NCI-H2171 (cell line): ENCODE measurements at places on chromosomes 4 and X.

DNA sequence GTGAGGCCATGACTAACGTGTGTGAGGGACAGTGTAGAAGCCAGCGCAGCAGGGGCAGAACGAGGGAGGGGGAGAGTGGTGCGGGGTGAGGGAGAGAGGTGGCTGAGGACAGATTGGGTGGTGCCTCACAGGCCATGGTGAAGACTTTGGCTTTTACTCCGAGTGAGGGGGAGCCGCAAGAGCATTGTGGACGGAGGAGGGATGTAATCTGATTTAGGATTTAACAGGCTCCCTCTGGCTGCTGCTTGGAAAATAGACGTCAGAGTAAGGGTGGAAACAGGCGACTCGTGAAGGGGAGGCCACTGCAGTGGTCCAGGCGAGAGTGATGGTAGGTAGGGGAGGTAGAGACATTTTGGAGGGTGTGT is 13.0 kb downstream of the PPP1R3F start:
- DNase-seq, result no peak

- no peak for DNase-seq
Observed at GRCh38 chr4:141486375-141486997, 149.9 kb upstream of the IL15 start.

GRCh38 chr4:53593765-53594164 is 2.5 kb upstream of the LNX1 start:
- DNase-seq, result no peak

GRCh38 chrX:69109706-69110105 is 55.5 kb downstream of the PJA1 start:
- no peak for DNase-seq

GRCh38 chr4:52036886-52037530 is 1.1 kb downstream of the SGCB start:
- DNase-seq, result no peak

DNA sequence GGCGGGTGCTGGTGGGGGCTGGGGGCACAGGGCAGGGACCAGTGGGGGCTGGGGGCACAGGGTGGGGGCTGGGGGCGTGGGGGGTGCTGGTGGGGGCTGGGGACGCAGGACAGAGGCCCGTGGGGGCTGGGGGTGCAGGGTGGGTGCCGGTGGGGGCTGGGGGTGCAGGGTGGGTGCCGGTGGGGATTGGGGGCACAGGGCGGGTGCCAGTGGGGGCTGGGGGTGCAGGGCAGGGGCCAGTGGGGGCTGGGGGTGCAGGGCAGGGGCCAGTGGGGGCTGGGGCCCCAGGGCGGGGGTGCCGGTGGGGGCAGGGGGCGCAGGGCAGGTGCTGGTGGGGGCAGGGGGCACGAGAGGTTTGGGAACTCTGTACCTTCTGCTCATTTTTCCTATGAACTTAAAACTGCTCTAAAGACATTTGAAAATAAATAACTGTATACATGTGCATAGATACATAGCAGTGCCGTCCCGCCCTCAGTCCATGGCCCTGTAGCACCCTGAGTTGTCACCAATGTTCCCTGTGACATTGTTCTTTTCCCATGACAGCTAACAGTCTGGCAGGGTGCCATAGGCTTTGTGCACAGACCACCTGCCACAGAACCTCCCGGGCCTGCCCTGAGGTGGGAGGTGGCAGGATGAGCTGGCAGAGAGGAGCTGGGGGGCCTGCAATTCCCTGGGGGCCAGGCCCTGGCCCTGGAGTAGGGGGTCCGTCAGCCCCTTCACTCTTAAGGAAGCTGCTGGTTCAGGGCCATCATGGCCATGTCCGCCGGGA is 35.6 kb upstream of the ADRA2C start:
- DNase-seq, result no peak

DNA sequence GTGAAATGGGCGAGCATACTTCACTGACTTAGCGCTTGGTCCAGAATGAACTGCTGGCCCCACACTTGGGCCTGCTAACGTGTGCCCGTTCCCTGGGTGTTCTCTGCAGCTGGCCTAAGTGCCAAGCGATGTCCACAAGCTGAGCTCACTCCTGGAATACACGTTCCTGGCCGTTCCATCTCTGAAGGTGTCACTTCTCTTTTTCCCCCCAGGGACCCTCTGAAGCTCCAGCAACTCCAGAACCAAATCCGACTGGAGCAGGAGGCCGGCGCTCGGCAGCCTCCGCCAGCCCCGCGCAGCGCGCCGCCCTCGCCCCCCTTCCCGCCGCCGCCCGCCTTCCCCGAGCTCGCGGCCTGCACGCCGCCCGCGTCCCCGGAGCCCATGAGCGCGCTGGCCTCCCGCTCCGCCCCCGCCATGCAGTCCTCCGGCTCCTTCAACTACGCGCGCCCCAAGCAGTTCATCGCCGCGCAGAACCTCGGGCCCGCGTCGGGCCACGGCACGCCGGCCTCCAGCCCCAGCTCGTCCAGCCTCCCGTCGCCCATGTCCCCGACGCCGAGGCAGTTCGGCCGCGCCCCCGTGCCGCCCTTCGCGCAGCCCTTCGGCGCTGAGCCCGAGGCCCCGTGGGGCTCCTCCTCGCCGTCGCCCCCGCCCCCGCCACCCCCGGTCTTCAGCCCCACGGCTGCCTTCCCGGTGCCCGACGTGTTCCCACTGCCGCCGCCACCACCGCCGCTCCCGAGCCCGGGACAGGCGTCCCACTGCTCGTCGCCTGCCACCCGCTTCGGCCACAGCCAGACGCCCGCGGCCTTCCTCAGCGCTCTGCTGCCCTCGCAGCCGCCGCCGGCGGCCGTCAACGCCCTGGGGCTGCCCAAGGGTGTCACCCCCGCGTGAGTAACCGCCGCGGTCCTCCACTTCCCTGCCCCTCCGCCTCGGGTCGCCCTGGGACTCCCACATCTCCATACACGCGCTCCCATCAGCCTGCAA is 132.3 kb downstream of the CBR4 start:
- no peak for DNase-seq

DNA sequence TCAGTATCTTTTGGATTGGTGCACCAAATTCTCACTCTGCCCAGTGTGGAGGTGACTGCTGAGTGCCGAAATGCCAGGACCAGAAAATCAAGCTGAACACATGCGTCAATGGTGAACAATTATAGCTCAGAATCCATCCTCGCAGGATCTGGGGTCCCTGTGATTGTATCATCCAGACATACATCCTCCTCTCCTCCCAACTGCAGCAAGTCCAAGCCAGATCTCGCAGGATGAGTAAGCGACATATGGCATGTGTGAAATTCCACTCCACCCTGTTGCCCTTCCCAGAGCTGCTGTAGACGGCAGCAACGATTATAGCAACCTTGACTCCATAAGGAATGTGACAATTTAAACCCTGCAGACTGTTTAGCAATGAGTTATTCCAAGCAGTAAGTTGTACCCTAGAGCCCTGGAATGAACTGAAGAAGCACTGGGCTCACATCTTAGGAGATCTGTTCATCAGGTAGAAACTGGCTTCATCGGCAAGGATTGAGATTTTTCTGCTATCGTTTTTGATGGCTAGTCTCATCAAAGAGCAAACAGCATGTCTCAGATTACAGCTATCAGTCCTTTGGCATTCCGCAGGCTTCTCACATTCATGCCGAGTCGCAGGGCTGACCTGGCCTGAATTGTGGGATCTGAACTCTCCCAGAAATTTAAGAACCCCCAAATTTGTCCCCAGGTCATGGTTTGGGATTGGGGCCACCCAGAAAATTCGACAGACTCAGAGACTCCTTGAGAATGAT is 35.5 kb upstream of the SORBS2 start:
- DNase-seq, result peak; percentile 43

GRCh38 chr4:1855333-1856070 is 454 bp downstream of the LETM1 start:
- DNase-seq, result no peak

DNA sequence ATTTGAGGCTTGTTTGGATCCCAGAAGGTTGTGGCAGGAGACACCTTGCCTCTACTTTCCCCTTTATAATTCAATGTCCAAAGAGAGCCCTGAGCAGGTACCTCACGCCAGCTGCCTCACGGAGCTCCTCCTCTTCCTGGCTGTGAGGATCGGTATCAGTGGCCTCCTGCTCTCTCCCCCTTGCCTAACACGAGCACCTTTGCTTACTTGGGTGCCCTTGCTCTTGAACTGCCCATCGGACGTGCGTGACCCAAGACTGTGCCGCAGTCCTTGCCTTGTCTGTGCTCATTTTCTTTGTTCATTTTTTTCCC is 27.8 kb upstream of the MSANTD1 start:
- DNase-seq, result no peak

DNA sequence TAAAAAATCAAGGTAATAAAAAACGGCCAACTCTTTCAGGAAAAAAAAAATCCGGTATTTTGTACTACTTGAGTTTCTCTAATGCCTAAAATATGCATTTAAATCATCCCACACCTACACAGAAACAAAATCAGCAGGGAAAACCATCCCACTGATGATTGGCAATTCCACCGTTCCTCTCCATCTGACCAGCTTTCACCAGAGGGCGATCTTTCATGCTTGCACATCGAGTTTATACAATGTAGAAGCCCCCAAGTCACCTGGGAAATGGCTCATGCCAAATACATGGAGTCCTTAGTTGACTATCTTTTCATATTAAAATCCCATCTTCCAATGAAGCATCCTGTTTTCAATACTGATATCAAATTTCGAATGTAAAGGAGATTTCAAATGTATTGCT is 69.2 kb downstream of the PTCHD1 start:
- DNase-seq, result no peak

DNA sequence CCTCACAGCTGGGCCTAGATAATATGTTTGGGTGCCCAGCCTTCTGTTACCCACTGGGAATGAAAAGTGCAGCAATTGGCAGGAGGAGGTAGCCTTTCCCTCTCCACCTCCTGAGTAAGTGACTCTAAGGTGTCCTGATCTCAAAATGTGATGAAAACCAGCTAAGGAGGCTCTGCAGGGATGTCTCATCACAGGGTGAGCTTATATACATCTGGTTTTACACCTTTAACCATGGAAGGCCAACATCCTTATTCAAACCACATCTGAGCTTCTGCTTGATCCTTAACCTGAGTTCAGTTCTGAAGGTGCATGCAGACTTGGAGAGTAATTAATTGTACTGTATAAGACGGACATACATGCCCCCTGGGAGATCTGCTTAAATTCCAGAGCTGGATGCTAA is 53.7 kb downstream of the HOPX start:
- DNase-seq, result no peak

DNA sequence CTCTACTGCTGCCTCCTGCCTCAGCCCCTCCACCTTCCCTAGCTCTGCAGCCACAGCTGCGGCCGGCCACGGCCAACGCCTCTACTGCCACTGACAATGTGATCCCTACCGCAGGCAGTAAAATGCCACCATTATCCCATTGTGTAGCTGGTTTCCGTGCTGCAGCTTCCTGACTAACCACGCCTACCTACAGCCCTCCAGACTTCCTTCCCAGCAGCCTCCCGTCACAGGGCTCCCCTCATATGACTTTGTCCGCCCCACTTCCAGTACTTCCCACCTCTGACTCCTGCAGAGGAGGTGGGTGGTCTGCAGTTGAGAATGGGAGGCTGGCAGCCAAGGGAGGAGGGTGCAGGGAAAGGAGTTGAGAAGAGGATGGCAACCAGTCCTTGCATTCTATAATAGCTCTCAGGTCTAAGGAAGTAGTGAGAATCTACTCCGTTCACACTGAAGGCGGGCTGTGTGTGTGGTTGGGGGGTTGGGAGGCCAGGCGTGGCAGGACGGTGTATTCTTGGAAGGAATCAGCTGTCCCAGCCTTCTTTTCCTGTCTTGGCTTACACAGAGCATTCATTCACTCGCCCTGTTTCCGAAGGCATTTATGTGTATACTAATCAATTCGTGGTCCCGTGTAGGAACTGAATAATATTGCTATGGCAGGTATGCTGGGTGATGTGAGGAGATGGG is 33.1 kb upstream of the USP51 start:
- no peak for DNase-seq

DNA sequence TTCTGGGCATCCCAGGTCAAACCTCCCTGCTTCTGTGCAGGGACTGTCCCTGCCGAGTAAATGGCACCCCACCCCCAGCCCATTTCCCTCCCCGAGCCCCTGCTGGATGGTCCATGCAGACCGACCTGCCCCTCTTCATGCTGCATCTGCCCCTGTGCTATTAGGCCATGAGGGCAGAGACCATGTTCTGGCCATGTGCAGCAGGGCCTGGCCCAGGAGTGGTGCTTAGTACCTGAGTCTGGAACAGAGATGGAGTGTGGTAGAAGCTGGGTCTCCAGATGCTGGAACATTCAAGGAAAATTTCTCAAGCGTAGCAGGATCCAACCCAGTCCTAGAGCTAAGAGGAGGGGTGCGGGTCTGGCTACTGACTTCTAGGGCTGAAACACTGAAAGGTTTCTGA is 15.3 kb upstream of the UBA1 start:
- no peak for DNase-seq

GRCh38 chrX:54178100-54178940 is 4.7 kb downstream of the FAM120C start:
- no peak for DNase-seq

DNA sequence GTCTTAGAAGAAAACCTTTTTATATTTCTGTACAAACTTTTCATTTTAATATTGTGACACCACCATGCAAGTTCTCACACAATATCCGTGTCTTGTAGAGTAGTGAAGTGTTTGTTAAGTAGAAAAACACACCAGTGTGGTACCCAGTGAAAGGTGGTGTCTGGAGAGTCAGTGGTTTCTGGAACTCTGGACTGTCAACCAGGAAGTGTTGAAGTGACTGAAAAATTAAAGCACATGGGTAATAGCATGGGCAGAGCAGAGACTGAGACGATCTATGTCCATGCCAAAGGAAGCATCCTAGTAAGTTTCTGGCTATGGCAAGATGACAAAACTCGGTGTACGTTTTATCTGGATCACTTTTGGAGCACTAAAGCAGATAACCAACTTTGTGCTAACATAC is 22.2 kb downstream of the RAB9A start:
- DNase-seq, result no peak

GRCh38 chr4:150886597-150886996 is 128.5 kb downstream of the LRBA start:
- no peak for DNase-seq

DNA sequence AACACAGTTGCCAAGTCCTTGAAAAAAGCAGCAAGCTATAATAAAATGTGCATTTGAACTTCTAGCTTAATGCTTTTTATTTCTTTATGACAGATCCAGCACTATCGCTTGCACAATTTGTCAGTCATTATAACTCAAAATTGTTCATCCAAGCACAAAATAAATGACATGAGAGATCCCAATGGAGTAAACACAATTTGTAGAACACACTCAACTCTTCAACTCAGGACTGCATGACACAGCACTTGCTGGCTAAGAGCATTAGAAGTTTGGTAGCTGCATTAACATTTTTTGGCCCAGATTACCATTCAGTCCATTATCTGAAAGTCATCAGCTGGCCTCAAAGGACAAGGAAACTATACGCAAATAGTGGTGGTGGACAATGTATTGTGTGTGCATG is 530.1 kb downstream of the INPP4B start:
- no peak for DNase-seq

GRCh38 chrX:4380710-4381109 is 667.3 kb upstream of the PRKX start:
- DNase-seq, result no peak

DNA sequence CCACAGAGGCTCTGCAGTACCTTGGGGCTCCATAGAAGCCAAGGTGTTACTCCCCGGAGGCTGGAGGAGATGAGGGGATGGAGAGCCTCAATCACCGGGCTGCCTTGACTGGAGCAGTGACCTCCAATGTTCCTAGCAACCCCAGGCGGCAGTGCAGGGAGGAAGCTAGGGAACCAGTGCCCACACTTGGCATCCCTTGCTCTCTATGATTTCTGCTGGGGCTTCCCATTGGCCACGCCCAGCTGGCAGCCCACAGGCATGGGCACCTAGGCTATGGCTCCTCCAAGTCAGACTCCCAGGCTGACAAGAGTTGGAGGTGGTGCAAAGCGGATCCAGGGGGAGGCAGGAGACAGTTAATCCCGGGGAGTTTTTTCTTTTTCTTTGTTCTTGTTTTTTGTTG is 229.7 kb downstream of the EVC2 start:
- DNase-seq, result no peak

GRCh38 chr4:152166567-152166966 is 369.3 kb downstream of the FBXW7 start:
- no peak for DNase-seq
